ENCODE measurements at places on chromosomes 2 and 18.

- DNase-seq, result peak; percentile 5
These were observed 770 bp downstream of the ZNF396 start for GRCh38 chr18:35376393-35376741.

DNA sequence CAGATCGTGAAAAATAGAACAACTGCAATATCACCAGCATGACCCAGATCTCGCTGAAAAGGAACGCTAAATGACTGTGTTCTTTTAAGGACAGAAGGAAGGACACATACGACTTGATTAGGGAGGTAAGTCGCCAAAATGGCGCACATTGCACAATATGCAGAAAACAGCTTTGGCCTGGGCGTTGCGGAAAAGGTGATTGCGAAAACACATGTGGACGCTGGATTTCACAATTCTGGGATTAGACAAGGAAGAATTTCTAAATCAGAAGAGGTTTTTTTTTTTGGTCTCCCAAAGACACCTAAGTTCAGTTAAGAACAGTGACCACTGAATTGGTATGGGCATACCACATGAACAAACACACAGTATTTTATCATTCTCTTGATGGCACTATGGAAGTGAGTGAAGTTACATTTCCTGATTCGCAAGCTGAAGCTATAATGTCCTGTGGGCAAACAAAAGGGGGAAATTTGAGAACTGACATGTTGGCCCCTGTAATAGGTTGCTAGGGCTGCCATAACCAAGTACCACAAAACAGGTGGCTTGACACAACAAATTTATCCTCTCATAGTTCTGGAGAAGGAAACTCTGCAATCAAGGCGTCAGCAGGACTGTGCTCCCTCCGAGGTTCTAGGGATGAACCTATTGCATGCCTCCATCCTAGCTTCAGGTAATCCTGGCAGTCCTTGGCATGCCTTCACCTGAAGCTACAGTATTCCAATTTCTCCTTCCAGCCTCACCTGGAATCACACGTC is 25.8 kb upstream of the ERICH2 start:
- no peak for DNase-seq

GRCh38 chr2:31349684-31350083 is 64.9 kb downstream of the XDH start:
- DNase-seq, result no peak

- DNase-seq, result no peak
These were observed 38.4 kb upstream of the PPP1R1C start for GRCh38 chr2:181947273-181947672.

- no peak for DNase-seq
These were observed 134.5 kb downstream of the NAPG start for GRCh38 chr18:10660179-10660884.

- DNase-seq, result no peak
These were observed 37.1 kb downstream of the CRIM1 start for GRCh38 chr2:36392571-36393255.

DNA sequence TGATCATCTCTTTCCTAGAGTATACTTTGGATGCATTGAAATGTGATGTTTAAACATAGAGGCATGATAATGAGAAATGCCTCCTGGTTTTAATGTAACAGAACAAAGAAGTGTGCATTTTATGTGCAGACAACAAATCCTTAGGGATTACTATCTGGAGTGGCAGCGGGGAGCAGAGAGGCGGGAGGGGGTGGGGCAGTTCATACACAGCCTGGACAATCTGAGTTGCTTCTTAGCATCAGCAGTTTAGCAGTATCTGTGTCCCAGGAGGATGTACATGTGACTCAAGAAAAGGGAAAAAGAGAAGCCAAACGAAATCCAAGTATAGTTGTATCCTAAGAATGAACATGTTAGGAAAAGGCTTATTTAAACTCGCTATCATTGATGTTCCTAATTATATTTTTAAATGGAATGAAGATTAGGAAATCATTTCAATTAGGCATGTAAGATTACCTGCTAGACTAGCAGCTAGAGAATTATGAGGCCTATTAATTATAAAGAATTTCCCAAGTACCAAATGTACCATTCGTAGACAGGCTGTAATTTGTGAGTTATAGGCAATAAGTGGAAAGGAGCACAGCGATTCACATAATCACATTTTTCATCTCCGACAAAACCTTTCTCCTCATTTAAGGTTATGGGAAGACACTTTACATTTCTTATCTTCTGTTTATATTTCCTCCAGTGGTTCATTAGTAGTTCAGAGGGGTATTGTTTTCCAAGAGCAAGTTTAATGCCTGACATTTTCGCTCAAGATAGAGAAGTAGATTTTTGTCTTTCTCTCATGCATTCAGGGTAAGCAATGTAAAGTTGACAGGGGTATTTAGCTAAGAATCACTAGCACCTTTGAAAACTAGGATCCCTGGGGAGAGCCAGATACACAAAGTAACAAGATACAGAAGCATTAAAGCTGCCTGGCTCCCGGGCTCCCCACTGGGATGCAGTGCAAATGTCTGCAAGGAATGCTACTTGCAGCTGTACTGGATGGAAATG is 141.3 kb upstream of the NOSTRIN start:
- DNase-seq, result no peak

- DNase-seq, result no peak
These were observed 464.3 kb downstream of the NBAS start for GRCh38 chr2:15096873-15097272.

- no peak for DNase-seq
These were observed 10.3 kb downstream of the ALPI start for GRCh38 chr2:232466221-232466620.

DNA sequence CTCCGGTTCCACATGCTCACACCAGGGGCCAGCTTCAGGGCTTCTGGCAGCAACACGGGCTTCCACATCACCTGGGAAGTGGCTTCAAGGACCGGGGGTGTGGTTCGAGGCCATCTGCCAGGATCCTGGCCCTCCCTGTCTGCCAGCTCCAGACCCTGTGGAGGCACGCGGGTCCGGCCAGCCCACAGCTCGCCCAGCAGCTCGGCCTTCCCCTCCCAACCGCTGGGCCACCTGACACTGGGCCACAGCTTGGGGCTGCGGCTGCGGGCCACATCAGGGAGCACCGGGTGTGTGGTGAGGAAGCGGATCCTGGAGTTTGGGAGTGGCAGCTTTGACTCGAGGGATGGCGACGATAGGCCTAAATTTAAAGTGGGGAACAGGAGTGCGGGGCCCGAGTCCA is 7.0 kb downstream of the C2orf81 start:
- DNase-seq, result no peak

- DNase-seq, result no peak
These were observed 29.3 kb upstream of the FAM171B start for GRCh38 chr2:186664385-186665043.

GRCh38 chr18:22814329-22814703 is 118.8 kb upstream of the RBBP8 start:
- DNase-seq, result no peak

- no peak for DNase-seq
These were observed 108.3 kb downstream of the SMAD7 start for GRCh38 chr18:48842259-48843061.

DNA sequence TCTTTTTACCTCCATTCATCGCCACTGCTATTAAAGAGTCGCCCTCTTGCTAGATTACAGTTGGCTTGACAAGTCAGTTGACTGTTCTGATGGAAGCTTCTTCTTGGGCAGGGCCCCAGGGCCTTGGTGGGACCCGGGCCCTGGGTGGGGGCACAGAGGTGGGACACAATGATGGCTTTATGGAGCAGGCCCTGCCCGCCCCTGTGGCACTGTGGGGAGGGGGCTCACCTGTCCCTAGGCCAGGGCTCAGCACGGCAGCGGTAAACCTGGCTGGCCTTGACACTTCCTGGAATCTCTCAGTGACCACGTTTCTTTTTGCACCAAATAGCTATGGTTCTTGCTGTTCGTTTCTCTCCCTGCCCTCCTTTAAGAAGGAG is 4.9 kb upstream of the HS6ST1 start:
- DNase-seq, result no peak

- no peak for DNase-seq
These were observed 354.6 kb upstream of the RAB12 start for GRCh38 chr18:8254654-8255053.

DNA sequence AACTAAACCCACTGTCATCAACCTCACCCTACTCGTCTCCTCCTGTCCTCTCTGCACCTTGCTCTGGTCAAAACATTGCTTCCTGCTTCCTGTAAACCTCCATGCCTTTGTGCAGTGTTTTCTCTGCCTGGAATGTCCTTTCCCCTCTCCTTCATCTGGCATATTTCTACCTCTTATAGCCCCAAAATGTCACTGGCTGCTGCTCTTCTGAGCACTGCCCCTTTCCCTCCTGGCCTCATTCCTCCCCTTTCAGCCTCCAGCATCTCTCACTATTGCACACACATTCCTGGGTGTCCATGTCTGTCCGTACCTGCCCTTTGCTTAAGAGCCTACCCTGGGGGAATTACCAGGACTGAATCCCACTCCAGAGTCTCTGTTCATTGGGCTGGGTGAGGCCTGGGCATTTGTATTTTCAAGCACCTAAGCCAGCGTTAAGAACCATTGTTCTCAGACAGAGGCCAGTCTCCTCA is 84.9 kb downstream of the MOGAT1 start:
- no peak for DNase-seq

DNA sequence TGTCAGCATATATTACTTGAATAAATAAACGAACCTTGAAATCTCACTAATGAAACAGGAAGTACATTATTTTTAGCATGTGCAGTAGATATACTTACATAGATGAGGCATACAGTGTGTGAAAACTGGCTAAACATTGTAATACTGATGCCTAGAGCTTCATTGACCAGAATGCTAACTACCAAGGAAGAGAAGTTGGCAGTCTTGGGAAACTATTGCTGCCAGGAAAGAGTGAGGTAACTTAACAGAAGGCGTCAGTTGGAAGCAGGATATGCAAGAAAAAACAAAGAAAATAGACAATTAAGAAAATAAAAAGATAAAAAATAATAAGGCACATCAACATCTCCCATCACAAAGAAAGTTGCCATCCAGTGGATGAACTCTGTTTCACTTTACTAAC is 963.0 kb downstream of the TDRD15 start:
- no peak for DNase-seq

DNA sequence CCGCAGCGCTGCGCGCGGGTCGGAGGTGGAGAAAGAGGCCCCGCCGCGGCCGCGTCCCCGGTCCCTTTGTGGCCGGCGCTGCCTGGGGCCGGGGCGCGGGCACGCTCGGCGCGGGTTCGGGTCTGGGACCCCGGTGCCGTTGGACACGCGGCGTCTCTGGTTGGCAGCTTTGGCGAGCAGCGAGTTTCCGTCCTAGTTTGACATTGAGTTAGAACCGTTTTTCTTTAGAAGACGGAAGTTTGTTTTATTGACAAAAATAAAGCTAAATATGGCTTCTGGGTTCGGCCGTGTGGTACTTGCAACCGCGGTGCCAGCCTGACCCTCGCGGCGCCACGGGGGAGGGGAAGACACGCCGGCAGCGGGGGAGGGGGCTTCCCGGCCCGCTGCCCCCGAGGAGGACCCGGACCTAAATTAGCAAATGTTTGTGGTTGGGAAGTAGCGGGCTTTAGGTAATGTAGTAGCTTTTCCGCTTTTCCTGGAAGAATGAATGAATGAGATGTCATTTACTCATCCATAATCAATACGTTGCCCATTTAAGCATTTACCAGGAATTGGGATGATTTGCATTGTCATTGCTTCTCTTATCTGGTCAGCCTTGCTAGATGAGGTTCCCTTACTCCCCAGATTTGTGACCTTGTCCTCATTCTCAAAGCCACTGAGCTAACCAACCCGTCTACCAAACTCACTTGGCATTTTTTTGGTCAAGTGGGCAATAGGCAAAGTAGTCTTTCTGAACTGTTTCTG is 530 bp downstream of the GALNT1 start:
- DNase-seq, result peak; percentile 15

DNA sequence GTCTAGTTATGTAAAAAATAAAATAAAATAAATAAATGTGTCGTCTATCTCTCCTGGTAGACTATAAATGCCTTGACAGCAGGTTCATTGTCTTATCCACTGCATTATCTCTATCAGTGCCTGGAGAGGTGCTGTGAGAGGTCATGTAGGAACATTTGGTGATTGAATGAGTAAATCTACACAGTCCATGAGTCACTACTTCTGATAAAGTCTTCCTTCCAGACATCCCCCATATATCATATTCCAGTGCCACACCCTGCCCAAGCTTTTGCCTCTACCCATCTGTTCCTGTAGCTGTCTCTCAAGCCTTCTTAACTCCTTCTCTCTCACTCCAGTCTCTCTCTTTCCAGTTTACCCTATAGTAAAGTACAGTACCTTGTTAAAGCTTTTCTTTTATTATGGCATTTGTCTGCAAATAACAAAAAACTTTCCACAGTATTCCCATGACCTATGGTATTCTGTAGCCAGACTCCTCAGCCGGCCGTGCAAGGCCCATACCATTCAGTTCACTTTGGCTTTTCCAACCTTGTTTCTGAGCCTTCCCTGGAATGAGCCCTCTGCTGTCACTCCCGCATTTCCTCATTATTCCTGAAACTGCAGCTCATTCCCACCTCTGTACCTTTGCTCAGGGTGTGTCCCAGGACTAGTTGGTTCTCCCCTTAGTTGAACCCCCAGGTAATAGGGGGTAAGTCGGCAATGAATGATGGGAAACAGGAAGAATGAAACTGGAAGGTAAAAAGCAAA is 37.5 kb downstream of the ANXA4 start:
- no peak for DNase-seq

DNA sequence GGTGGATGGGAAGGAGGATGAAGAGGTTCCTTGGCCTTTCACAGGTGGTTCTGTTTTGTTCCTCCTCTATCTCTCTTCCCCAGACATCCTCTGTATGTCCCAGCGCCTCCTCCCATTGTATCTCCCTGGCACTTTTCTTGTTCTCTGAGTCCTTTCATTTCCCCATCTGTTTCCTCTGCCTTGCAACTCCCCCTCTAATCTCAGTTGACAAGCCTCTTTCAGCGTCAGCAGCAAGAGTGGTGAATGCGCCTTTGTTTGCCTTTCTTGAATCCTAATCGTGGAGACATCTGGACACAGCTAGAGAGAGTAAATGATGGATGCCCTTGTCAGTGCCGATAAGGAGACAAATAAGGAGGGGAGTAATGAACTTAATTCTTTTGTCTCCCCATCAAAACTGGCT is 167.0 kb downstream of the NDUFA10 start:
- no peak for DNase-seq

- DNase-seq, result no peak
These were observed 36.7 kb downstream of the LDLRAD4 start for GRCh38 chr18:13254971-13255927.

- DNase-seq, result no peak
These were observed 9.1 kb downstream of the RAX start for GRCh38 chr18:59264121-59264571.

DNA sequence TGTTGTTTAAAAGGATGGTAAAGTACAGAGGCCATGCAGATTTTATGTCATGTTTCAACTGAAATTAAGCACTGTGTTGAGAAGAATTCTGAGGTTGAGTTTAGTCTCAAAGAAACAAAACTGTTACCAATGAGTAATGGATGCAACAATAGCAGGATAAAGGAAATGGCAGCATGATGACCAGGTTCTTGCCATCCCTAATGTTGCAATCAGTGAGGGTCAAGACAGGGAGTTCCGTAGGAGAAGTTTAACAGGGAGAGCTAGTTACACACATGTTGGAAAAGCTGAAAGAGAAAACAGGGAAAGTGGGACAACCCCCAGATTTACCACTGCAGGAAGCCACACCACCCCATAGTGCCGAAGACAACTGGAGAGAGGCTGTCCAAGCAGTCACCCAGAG is 343.8 kb upstream of the EPHA4 start:
- DNase-seq, result no peak

GRCh38 chr18:74110976-74111375 is 36.7 kb downstream of the FBXO15 start:
- no peak for DNase-seq

GRCh38 chr2:144834998-144835633 is 315.2 kb upstream of the ZEB2 start:
- DNase-seq, result no peak

- no peak for DNase-seq
These were observed 24.1 kb downstream of the ST8SIA5 start for GRCh38 chr18:46732801-46733200.

GRCh38 chr18:1488957-1489356 is 584.3 kb downstream of the ADCYAP1 start:
- DNase-seq, result no peak

All from activated gamma-delta T cell (primary cell).